ENCODE measurements at places on chromosomes 6 and 20. TPM values are rescaled to one million over a fixed set of nuclear protein-coding genes. Genes with fewer than 3 reads are reported as not detected.
A peak's percentile ranks its signal among the peaks of the same experiment; 100 is the strongest.

Gene TEAD3
- 14.4 TPM for polyA plus RNA-seq

Gene ELOVL4
- polyA plus RNA-seq, result 0.76 TPM

Gene RAET1L
- polyA plus RNA-seq, result not detected

Gene GRM1
- polyA plus RNA-seq, result 0.03 TPM

GRCh38 chr20:17369506-17369905, 142.7 kb downstream of the PCSK2 start:
- no peaks in the 10 kb centered on the region for H3K4me1 ChIP-seq
- no peak overlapping the region for H3K27ac ChIP-seq
- no peak overlapping the region for H3K4me3 ChIP-seq
- DNase-seq, result no peak
- no peaks in the 10 kb centered on the region for H3K27me3 ChIP-seq

DNA sequence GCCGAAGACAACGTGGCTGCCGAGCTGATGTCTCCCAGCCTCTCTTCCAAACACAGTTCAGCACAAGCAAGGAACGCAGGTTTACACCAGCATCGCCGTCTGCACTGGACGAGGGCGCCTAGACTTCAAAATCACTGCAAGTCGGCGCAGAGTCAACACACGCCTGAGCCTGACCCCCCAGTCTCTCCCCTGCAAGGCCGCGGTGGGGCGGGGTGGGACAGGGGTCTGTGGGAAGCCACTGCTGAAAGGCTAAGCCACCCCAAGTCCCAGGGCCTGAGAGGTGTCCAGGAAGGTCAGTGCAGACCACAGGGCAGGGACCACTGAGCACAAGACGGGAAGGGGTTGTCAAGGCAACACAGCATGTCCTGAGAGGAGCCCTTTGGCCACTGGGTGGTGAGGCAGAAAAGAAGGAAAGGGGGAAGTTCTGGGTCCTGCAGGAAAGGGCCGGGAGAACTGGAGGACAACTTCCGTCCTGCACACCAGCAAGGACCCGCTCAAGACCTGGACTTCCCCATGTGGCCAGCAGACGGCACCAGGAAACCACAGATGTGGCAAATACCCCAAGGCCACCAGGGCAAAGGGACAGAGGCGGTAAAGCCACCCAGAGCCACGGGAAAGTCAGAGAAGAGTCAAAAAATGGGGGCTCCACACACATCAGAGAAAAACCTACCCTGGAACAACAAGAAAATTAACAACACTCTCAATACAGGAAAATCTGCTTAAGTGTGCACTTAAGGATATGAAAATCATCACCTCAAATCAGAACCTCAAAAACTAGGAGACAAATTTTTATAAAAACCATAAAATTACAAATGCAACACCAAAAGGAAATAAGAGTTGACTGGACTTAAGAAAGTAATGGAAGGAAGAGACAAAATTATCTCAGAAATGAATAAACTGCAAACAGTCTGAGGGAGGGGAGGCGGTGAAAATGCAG, 84.8 kb downstream of the TAF4 start:
- no peaks in the 10 kb centered on the region for H3K27me3 ChIP-seq
- H3K27ac ChIP-seq, result no peak overlapping the region
- no peak for DNase-seq
- no peak overlapping the region for H3K4me3 ChIP-seq
- no peaks in the 10 kb centered on the region for H3K4me1 ChIP-seq

DNA sequence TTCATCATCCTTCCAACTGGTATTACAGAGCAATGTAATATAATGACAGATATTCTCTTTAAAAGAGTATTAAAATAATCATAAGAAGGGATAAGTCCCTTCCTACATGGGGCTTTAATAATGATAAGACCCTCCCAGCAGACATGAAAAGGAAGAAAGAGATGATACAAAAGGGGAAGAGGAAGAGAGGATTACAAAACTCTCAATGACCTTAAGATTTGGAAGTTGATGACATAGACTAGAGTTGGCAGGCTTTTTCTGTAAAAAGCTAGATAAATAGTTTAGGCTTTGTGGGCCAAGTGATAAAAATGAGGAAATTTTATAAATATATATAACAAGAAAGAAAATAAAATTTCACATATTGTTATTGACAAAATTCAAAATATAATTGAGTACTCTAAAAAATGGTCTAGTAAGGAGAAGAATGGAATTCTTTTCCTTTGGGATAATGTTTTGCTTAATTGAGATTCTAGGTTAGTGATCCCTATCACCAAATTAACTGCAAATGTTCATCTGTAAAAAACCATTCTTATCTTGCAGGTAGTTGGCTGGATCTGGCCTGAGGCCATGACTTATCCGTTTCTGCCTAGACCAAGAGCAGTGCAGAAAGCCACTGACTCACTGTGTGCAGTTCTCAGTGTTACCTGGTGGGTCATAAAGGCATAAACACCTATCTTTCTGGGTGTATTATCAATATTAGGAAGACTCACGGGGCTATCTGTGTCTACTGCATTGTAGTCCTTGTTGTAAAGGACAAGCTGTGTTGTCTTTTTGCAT, 11.0 kb downstream of the RIPOR2 start:
- H3K27me3 ChIP-seq, result no peaks in the 10 kb centered on the region
- H3K4me3 ChIP-seq, result no peak overlapping the region
- no peak for DNase-seq
- H3K27ac ChIP-seq, result no peak overlapping the region
- no peaks in the 10 kb centered on the region for H3K4me1 ChIP-seq

- H3K4me3 ChIP-seq, result no peak overlapping the region
- H3K4me1 ChIP-seq, result no peaks in the 10 kb centered on the region
- no peak overlapping the region for H3K27ac ChIP-seq
- DNase-seq, result no peak
- no peaks in the 10 kb centered on the region for H3K36me3 ChIP-seq
- H3K27me3 ChIP-seq, result no peaks in the 10 kb centered on the region
Observed at GRCh38 chr6:100833972-100834574, 47.1 kb downstream of the ASCC3 start.

DNA sequence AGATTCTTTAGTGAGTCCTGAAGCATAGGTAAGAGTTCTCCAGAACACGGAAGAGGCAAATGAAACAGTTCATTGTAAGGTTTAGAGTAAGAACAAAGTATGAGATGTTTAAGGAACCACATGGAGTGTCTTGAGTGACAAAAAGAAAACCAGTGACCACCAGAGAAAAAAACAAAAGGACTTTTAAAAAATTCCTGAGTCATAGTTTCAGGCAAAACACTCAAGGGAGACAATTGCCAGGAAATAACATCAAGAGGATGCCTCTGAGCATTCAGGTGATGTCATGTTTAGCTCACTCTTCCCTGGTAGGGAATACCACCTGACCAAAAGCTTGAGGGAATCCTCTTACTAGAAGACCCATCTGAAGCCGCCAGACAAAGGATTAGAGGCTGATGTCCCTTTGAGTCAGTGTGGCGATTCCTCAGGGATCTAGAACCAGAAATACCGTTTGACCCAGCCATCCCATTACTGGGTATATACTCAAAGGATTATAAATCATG, 110.3 kb downstream of the COL19A1 start:
- no peaks in the 10 kb centered on the region for H3K36me3 ChIP-seq
- no peak overlapping the region for H3K4me3 ChIP-seq

GRCh38 chr6:3607171-3607570, 144.3 kb downstream of the PXDC1 start:
- H3K4me3 ChIP-seq, result no peak overlapping the region
- no peak overlapping the region for H3K27ac ChIP-seq
- no peaks in the 10 kb centered on the region for H3K36me3 ChIP-seq

GRCh38 chr6:73985891-73986290, 289.9 kb downstream of the CD109 start:
- H3K4me3 ChIP-seq, result no peak overlapping the region
- H3K36me3 ChIP-seq, result no peaks in the 10 kb centered on the region
- H3K27me3 ChIP-seq, result no peaks in the 10 kb centered on the region
- peaks cover 23% of the 10 kb centered on the region for H3K4me1 ChIP-seq
- DNase-seq, result no peak
- H3K27ac ChIP-seq, result no peak overlapping the region

- no peaks in the 10 kb centered on the region for H3K4me1 ChIP-seq
- H3K27me3 ChIP-seq, result no peaks in the 10 kb centered on the region
- H3K4me3 ChIP-seq, result no peak overlapping the region
- no peak for DNase-seq
- H3K27ac ChIP-seq, result no peak overlapping the region
- H3K36me3 ChIP-seq, result no peaks in the 10 kb centered on the region
Observed at GRCh38 chr6:142058551-142059290, 74.0 kb upstream of the GJE1 start.

DNA sequence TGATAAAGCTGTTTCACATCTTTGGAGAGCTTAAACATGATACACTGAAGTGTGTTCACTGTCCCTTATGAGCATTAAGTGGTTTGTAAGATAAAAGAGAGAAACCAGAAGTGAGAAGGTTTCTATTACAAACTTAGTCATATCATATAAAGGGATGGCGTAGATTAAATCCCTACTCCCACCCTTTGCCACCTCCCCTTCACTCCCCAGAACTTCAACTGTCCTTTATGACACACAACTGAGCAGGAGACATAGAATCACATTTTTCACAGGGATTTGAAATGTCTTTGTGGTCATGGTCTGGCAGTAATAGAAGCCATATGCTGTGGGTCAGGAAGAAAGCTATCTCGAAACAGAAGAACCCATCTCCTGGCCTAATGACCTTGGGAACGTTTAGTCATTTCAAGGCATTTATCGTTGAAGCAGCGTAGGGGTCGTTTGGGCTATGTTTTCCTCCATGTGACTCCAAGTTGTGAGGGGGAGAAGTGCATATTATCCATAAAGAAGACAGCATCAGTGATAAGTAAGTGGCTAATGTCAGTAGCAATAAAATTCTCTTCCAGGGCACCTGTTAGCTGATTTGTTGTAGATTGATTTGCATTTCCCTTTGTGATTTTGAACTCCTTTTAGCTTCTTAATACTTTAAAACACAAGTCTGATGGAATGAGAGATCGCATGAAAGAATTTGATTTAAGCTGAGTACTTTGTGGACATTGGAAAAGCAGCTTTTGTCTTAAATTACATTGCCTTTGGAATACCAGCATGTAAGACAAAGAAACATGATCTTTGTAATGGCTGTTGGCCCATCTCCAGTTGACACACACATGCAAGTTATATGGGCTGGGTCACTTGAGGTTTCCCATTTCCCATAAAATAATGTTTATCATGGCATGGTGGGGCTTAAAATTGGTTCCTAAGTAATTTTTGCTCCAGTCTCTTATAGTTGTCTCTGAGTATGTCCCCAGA, 501.5 kb upstream of the FLRT3 start:
- no peaks in the 10 kb centered on the region for H3K4me1 ChIP-seq
- DNase-seq, result no peak
- no peaks in the 10 kb centered on the region for H3K36me3 ChIP-seq
- H3K27ac ChIP-seq, result no peak overlapping the region
- H3K4me3 ChIP-seq, result no peak overlapping the region
- H3K27me3 ChIP-seq, result no peaks in the 10 kb centered on the region

DNA sequence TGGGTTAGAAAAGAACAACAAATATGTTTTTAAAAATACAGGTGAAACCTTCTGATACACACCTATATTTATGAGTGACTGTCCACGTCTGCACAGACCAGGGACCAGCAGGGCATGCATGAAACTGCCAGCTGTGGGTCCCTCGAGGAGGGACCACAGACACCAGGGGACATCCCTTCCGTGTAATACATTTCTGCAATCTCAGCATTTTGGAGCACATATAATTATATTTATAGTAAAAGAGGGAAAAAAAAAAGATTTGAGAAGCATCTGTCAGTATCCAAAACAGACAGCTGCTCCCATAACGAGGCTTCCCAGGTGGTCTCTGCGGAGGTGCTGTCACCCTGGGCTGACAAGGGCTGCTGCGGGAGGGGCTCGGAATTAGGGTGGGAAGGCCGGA, 40.2 kb downstream of the PMEPA1 start:
- no peaks in the 10 kb centered on the region for H3K27me3 ChIP-seq
- H3K4me1 ChIP-seq, result no peaks in the 10 kb centered on the region
- no peak overlapping the region for H3K4me3 ChIP-seq
- H3K27ac ChIP-seq, result no peak overlapping the region
- H3K36me3 ChIP-seq, result no peaks in the 10 kb centered on the region
- no peak for DNase-seq

DNA sequence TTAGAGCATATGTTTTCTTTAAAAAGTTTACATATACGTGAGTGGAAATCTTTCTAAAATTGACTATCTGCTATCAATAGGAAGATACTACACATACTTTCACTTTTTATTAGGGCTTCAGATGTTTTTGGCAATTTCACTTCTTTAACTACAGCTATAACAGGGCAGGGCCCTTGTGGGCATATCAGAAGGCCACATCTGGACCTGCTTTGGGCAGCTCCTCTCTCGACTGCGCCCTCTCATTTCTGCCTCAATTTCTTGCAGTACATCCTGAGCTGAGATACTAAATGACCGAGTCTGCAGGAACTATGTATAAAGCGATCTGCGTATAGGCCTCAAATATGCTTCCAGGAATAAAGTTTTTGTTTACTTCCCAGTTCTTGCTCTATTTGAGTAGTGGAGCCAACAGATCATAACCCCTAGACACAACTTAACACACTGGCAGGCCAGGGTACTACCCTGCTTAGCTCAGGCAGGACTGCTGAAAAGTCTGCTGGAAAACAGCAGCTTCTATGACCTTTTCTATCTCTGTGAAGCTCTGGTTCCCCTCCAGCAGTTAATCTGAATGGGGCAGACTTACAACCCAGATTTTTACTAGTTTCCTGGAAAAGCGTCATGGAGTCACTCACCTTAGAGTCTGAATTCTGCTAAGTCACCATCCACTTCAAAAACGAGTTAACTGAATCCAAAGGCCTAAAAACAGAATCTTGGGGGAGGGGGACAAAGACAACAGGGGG, 12.7 kb downstream of the GCLC start:
- H3K4me1 ChIP-seq, result peaks cover 94% of the 10 kb centered on the region
- peak overlapping the region; percentile 62 for H3K27ac ChIP-seq
- no peaks in the 10 kb centered on the region for H3K36me3 ChIP-seq
- no peak for DNase-seq
- H3K4me3 ChIP-seq, result no peak overlapping the region
- H3K27me3 ChIP-seq, result no peaks in the 10 kb centered on the region

DNA sequence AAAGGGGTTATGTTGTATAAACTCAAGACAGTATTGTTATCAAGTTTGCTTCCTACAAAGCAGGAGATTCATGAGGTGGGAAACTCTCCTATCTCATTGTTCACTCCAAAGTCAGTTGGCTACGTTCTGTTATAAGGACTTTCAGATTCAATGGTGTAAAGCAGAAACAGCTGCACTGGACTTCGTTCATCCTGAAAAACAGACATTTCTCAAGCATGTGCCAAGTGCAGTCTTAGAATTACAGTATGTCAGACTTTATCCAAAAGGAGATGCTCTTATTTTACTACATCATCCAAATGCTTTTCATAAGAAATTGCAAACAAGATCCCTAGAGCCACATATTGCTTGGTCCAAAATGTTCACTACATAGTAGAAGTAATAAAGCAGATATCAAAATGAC, 14.9 kb downstream of the COL21A1 start:
- H3K27me3 ChIP-seq, result no peaks in the 10 kb centered on the region
- peak overlapping the region; percentile 29 for H3K27ac ChIP-seq
- no peaks in the 10 kb centered on the region for H3K36me3 ChIP-seq
- peaks cover 59% of the 10 kb centered on the region for H3K4me1 ChIP-seq

GRCh38 chr6:106339334-106340029, 13.9 kb upstream of the ATG5 start:
- H3K36me3 ChIP-seq, result no peaks in the 10 kb centered on the region
- no peak overlapping the region for H3K27ac ChIP-seq
- no peak overlapping the region for H3K4me3 ChIP-seq
- peaks cover 6% of the 10 kb centered on the region for H3K4me1 ChIP-seq
- peak; percentile 68 for DNase-seq
- no peaks in the 10 kb centered on the region for H3K27me3 ChIP-seq
